Kidney capillary endothelial cell (primary cell): ENCODE measurements at places on chromosomes 13 and 19.

- DNase-seq = no peak
Measured at GRCh38 chr13:48486836-48487235, 46.0 kb downstream of the RCBTB2 start.

- DNase-seq = no peak
Measured at GRCh38 chr19:15072930-15073647, 8.9 kb upstream of the OR1I1 start.

GRCh38 chr19:4267101-4267900 lies 11.8 kb upstream of the SHD start:
- DNase-seq = peak; percentile 26

GRCh38 chr13:113837560-113838355 lies 26.1 kb downstream of the GAS6 start:
- DNase-seq = peak; percentile 84

- no peak for DNase-seq
Measured at GRCh38 chr13:71217827-71218226, 649.2 kb downstream of the DACH1 start.

GRCh38 chr19:41774515-41774980 lies 19.2 kb downstream of the CEACAM6 start:
- DNase-seq = no peak

DNA sequence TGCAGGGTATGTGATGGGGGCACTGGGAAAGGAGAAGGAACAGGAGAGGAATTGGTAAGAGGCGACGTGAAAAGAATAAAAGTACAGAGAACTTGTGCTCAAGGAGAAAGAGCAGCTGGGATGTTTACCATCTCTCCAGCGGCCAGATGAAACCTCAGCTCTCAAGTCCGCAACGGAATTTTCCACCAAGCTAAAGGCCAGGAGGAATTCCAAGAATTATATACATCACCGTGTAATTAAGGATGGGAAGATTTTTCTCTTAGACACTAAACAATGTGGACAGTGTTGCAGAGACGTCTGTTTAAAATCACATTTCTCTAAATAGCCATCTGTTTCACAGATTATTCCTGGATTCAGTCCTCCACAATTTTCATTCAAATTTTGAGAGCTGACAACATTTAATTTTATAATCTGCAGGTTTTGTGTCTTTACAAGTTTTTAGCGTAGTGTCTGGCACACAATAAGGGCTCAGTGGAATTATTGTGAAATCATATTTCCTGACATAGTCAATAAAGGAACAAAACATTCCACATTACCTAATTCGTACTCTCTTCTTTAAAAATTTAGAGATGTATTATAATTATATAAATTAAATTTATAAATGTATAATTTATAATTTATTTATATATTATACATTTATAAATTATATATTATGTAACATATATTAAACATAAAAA lies 23.0 kb upstream of the USP29 start:
- DNase-seq = no peak

GRCh38 chr13:52845766-52846566 lies 2.5 kb downstream of the PCDH8 start:
- DNase-seq = peak; percentile 26

GRCh38 chr13:78326633-78327032 lies 276.7 kb downstream of the POU4F1 start:
- peak; percentile 29 for DNase-seq

DNA sequence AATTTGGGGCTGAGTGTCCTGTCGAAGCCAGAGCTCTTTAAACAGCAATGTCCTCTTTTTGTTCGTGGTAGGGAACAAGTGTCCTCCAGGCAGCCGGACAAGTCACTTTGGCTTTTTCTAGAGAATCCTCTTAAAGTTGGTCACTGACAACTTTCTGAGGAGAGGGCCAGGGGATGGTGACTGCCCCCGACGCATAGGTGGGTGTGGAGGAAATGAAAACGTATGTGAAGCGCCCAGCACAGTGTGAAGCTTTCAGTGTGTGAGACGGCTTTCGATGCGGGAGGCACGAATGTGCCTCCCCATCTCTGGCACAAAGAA lies 45.8 kb upstream of the ZNF536 start:
- DNase-seq = no peak

DNA sequence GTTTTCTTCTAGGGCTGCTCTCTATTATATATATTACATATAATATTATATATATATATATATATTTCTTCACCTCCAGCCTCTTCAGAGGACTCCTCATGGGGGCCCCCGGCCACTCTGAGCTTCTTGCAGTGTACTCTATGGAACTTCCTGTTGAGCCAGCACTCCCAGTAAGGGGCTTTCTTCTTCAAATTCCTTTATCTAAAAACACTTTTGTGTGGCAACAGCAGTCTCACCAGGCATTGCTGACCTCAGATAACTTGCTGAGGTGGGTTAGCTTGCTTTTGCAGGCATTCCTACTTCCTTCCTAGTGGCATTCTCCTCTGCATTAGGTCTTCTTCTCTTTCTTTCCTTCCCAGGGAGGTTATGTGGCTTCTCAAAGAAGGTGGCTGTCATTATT lies 381.5 kb downstream of the MYO16 start:
- DNase-seq = no peak

DNA sequence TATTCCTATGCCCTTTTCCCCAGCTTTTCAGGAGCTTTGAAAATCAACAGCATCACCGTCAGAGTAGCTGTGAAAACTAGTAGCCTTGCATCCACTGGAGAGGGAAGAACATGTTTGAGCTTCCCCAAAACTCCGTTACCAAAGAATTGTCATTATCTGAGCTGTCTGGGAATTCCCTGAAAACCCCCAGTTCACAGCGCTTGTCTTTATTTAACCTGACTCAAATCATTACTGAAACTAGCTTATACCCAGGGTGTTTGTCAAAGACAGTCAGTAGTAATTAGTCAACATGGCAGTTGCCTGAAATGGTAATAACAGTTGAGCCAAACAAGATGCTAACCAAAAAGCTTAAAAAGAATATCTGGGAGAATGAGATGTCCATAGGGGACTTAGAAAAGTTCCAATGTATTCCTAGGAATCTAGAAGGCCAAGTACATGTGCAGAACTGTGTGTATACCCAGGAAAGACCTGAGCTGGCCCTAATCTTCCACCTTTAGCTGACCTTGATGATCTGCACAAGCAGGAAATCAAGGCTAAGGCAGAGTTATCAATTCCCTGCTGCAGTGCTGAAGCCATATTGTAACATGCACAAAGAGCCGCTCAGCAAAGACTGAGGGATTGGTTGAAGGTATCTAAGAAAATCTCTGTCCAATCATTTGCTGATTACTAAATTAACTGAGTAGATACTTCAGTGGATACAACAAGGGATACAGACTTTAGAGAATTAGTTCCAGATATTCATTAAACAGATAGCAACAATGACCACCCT lies 130.8 kb downstream of the KL start:
- DNase-seq = no peak

DNA sequence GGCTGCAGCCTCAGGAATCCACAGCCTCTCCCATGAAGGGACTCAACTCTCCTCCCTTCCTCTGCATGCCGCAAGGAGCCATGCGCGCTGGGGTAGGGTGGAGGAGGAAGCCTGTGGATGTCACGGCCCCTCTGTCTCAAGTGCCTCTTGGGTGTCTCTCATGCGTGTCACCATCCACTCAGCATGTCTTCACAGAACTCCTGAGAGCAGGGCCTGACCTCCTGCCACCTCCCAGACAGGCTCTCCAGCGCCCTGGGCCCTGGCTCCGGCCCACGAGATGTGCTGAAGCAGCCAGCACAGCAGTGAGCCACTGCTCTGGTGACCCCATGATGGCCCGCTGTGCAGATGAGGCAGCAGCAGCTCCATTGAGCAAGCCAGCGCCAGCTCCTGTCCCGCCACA lies 25.9 kb upstream of the SPACA7 start:
- DNase-seq = no peak

DNA sequence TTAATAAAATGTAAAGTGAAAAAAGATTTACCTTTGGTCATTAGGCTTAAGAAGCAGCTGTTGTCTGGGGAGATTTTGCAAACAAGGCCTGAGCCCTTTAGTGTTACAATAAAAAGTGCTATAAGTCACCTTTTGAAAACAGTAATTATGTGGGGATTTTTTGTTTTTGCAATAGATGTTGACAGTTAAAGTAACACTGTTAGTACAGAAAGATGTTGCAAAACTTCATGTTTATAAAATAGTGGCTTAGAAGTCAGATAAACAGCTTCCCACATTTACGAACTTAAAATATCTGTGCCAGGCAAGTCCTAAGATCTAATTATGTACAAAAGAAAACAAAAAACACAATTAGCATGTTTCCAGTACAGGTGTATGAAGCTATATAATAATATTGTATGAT lies 138.0 kb upstream of the IRS2 start:
- DNase-seq = no peak

DNA sequence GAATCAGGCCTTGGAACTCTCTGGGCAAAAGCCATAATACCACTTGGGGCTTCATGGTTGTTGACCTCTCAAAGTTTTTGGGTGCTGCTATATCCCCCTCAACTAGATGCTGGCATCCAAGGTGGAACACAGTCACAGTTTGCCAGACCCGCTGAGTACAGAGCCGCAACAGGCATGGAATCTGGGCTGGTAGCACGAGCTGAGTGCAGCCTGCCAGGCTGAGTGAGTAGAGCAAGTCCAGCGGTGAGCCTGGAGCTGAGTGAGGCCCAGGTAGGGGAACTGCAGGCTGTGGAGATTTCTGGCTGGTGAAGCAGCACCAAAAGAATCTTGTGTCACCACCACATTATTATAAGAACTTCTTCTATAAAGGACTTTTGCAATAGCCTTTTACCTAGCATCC lies 192.6 kb downstream of the PCDH17 start:
- DNase-seq = no peak

- DNase-seq = peak; percentile 63
Measured at GRCh38 chr19:49150106-49150943, 4.9 kb downstream of the HRC start.

DNA sequence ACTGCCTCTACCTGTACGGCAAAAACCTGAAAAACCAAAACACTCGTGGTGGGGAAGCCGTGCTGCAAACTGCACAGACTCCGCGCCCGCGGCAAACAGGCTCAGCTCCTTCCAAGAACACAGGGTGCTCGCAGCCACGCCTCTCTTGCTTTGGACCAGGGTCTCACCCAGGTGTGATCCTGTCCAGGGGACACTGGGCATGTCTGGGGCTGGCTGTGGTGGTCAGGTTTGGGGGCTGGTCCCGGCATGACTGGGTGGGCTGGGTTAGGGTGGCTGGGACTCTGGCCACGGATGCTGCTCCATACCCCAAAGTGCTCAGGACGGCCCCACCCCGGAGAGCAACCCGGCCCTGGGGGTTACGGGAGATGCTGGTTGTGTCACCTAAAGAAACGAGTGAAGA lies 13.9 kb downstream of the GPX4 start:
- DNase-seq = no peak

DNA sequence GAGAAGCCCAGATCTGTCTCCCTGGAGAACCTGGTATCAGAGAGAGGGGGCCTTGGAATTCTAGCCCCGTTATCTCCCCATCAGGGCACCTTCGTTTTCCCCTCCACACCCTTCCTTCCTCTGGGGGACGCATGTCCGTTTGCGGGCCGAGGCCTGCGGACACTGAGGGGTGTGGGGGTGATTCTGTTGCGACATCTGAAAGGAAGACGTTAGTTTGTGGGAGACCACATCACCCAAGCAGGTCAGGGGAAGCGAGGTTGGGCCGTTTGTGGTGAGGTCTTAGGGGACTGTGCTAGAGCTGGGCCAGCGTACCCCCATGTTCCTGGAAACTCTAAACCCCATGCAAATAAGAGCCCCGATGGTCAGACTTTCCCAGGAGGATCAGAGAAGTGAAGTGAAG lies 3.7 kb upstream of the HSH2D start:
- no peak for DNase-seq

DNA sequence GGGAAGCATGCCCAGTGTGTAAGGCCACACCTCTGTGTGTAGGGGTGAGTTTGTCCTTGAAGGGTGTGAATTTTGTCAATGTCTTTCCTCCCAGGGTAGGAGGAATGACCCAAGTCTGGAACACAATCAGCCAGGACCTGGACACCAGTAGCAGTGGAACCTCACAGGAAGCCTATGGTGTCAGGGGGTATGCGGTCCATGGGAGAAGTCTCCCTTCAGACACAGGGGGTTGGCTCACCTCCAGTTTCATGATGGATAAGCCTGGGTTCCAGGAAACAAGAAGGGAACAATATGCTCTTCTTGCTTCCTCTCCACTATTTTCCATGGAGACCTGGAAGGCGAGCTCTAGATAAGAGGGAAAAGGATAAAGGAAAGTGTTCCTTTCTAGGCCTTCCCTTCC lies 23.9 kb downstream of the B3GLCT start:
- no peak for DNase-seq

DNA sequence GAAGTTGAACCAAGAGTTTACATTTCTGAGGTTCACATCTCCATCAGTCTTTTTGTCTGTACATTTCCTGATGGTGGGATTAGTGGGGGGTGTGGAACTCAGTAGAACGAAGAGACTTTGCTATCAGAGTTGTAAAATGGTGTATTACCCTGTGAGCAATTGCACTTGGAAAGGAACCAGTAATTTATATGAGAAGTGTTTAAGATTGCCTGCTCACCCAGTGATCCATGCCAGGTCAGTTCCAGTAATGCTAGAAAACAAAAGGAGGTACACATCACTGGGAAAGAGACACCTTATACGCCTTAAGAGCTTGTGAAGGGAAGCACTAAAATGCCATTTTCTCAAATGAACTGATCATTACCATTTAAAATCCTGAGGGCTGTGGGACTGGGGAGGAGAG lies 7.5 kb upstream of the DACH1 start:
- DNase-seq = no peak

DNA sequence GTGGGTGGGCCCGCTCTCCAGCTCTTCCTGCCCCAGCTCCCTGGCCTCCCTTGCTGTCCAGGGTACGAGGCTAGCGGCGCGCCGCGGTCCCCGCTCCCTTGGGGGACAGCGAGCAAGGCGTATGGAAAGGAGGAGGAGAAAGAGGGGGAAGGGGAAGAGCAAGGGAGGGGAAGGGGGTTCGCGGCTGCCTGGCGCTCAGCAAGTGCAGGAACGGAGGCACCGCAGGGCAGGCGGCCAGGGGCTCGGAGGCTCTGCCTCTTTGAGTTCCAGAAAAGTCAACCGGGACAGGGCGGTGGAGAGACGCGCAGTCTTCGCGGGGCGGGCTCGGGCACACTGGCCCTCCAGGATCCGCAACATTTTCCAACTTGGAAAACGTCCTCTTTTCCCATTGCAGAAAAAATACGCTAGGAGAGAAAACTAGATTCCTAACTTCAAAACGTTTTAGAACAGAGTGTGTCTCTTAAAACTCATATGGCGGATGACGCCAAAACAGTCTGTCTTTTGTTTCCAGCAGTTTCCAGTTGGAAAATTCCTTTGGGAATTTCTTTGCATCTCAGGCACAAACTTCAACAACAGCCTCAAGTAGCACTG lies 23.1 kb upstream of the TNFRSF19 start:
- DNase-seq = no peak

GRCh38 chr13:99894105-99894839 lies 77.3 kb downstream of the ZIC5 start:
- no peak for DNase-seq

DNA sequence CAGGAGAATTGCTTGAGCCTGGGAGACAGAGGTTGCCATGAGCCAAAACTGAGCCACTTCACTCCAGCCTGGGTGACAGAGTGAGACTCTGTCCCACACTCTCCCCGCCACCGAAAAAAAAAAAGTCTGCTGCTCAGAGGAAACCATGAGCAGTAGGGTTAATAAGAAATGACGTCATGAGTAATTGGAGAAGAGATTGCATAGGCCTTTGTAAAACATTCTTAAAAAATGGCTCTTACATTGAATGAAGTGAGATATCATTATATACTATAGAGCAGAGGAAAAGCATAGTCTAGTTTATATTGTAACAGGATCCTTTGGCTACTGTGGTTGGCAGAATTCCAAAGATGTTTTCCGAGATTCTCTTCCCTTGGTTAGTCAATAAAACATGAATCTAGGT lies 228.2 kb downstream of the PCDH20 start:
- DNase-seq = no peak
